ENCODE measurements at places on chromosomes 5 and 9.
A peak's percentile ranks its signal among the peaks of the same experiment; 100 is the strongest.

GRCh38 chr9:4504250-4504649 is 14.0 kb downstream of the SLC1A1 start:
- DNase-seq = no peak

DNA sequence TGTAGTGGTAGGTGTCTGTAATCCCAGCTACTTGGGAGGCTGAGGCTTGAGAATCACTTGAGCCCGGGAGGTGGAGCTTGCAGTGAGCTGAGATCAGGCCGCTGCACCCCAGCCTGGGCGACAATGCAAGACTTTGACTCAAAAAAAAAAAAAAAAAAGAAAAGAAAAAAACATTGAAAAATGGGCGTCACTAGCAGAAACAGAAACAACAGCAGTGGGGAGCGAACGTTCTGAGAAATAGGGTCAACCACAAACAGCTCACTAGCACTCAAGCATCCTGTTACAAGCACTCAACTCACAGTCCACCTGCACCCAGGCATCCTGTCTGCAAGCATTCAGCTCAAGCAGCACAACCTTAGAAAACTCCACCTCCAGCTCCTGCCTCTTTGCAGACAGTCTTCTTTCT is 17.2 kb downstream of the TRIM14 start:
- peak; percentile 67 for DNase-seq

GRCh38 chr5:38463634-38464521 is 92.6 kb downstream of the LIFR start:
- DNase-seq = no peak

DNA sequence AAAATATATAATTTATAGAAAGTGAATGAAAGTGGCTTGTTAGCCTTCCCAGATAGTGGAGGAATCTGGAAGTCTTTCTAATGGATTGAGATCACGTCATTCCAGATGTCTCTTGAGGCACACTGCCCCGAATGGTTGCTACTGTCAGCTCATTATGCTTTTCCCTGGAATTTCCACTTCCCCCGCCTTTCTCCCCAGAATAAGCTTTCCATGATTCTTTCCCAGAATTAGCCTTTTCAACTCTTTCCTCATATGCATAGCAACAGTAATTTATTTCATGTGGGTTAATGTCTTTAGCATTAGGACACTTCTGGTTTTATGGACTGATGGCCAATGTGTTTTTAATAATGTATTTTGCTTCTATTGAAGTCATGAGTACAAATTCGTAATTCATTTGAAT is 81.5 kb downstream of the PALM2AKAP2 start:
- DNase-seq = no peak

DNA sequence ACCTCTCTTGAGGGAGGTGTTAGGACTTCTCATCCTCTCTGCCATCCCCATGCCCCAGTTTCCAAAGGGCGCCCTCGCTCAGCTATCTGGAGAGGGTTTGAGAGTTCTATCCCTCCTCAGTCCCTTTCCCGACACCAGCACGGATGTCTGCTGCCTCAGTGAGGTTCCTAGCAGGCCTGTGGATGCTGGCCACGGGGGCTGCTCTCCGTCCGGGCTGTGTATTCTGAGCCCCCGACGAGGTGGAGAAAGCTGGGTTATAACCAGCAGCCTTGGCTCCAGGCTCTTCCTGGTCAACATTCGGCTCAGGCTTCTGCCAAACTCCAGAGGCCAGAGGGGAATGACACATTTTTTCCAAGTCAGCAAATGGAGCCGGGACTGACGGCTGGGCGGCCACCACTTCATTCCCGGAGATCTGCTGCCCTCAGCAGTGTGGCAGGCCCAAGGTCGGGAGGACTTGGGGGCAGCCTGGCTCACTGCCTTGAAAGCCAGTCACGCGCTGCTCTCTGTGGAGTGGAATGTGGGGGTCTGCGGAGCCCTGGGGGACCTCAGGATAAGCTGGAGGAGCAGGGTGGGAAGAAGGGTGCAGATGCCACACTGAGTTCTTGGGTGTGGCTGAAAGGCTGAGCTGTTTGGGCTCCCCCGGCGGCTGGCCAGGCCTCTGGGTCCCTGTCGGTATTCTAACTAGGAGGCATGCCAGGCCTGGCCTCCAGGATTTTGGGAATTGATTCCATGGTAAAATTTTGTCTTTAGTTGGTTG is 27.4 kb downstream of the PTPA start:
- no peak for DNase-seq

- no peak for DNase-seq
These were observed 286.0 kb upstream of the TUSC1 start for GRCh38 chr9:25964239-25964638.

- DNase-seq = no peak
These were observed 16.7 kb downstream of the HMHB1 start for GRCh38 chr5:143828710-143829109.

- no peak for DNase-seq
These were observed 40.7 kb downstream of the F2RL2 start for GRCh38 chr5:76582230-76583162.

GRCh38 chr9:97903177-97903576 is 19.1 kb downstream of the TRMO start:
- DNase-seq = no peak

DNA sequence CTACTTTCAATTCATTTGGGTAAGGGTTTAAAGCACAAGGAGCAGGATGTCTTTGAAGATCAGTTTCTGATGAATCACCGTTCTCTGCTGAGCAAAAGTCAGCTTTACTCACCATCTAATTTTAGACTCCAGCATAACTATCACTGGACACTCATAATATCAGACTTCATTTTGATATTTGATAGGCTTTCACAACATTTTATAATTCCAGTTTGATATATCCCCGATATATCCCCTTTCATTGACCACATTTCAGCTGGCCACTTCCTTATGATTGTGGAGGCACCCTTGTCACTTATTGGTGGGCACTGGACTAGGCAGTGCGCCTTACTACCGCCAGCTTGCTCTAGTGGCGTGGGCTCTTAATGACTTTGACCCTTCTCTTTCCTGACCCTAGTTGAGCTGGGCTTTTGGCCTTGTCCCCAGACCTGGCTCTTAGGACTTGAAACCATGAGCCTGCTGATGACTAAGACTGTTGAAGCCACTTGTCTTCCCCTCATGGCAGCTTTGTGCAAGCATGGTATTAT is 46.8 kb downstream of the CYSTM1 start:
- DNase-seq = no peak

DNA sequence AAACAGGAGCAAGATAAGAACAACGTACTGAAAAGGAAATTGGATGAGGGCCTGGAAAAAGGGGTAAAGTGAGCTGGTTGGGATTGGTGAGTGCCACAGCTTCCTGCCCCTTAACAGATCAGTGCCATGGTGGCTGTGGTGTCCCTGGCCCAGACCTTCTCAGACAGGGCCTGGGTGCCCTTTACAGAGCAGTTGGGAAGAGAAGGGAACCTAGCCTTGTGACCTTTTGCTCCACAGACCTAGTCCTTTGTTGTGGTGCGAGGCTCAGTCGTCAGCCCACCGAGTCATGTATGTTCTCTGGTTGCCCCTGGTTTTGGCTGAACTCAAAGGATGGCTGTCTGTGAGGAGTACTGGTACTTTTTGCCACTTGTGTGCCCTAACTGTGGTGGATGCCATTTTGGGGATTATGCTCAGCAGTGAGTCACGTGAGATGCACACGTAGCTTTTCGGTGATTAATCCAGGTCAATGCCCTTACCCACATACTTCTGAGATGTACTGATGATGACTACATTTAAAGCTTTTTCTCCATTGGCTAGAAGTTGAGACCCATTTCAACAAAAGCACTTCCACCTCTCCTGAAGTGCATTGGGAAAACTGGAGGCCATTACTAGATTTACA is 48.4 kb downstream of the EXOSC2 start:
- no peak for DNase-seq

- DNase-seq = no peak
These were observed 84.0 kb downstream of the RXRA start for GRCh38 chr9:134410071-134410834.

- DNase-seq = no peak
These were observed 25.2 kb downstream of the CYFIP2 start for GRCh38 chr5:157290981-157291711.

DNA sequence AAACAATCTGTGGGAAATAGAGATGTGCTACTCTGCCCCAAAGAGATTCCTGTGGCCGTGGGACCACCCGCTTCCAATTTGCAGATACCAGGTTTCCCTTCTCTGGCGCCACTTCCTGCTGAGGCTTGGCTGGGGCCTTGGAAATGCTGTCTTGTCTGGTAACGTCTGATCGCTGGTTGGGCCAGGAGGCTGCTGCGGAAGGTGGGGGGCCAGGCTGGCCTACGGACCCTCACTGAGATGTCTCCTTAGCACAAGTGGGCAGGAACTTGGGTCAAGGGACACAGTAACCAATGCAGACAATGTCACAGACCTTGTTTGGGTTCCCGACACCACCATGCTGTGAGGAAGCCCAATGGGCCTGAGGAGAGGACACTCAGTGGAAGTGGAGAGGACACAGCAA is 31.7 kb upstream of the IRX4 start:
- no peak for DNase-seq

Data from stimulated activated CD4-positive, alpha-beta T cell treated with anti-CD3 and anti-CD28 coated beads, Interleukin-4, amount 100 ng/mL, for 1 hour (primary cell).